ENCODE measurements at places on chromosomes 3 and 15. TPM values are rescaled to one million over a fixed set of nuclear protein-coding genes. Genes with fewer than 3 reads are reported as not detected.

Gene SOX14
- total RNA-seq: not detected

DNA sequence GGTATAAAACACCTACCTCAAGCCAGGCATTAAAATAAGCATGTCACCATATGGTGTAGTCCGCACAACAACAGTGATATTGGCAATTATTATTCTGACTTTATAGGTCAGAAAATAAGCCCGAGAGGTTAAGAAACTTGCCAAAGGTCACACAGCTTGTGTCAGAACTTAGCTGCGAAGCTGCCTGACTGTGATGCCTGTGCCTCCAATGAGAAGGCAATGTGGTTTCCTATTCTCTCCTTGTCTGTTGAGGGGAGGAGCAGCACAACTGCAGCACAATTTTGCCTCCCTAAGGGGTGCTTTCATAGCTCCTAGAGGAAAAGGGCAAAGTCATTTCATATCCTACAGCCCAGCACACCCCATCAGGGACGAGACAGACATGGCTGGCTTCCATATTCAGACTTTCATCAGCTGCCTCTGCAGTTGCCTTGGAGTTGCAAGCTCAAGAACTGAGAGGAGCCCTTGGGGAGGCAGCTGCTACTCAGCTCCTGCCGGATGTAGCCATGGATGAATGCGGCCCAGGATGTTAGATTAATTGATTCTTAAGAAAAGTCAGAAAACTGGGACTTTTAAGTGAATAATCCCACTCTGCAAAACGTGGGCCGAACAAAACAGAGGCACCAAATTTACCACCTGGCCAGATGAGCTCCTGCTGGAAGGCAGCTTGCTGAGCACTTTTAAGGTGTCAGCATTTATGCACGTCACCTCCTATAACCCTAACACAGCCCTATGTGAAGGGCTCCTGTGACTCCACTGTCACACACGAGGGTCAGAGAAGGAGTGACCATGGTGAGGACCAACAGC is 38.5 kb downstream of the MYO5C start:
- DNase-seq: no peak

DNA sequence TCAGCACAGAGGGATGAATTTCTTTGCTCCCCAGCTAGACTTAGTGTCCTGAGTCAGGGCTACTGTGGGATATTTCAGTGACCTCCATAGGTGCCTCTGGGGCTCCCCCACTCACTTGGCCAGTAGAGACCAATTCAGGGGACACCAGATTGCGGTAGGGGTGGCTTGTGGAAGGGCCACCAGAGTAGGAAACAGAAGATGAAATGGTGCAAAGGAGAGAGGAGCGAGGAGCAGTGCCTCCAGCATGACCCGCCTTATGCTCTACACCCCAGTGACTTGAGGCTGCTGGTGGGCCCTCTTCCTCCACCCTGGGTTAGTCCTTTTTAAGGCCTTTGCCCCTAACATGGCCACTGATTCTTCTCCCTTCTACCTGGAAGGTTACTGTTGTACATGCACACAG is 2.5 kb downstream of the AEN start:
- DNase-seq: peak; percentile 69

DNA sequence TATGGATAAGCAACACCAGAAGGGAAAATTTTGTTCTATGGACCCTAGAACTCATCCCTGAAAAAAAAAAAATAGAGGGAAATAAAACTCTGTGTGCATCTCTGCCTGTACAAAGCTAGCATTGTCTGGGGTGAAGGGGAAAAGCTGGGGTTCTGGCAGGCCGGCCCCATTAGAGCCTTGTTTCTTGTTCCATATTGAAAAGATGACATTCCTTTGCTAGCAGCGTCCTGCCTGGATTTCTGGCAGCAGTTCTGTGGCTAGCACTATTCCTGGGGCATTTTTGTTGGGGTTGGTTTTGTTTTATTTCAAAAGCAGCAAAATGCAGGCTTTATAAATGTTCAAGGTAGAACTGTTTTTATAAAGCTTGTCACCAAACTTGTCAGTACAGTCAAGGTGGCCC is 45.2 kb downstream of the RARB start:
- DNase-seq: no peak

- no peak for DNase-seq
These were observed 110.3 kb upstream of the ETV5 start for GRCh38 chr3:186219211-186219638.

Gene GRAMD2A
- total RNA-seq: not detected

- DNase-seq: peak; percentile 88
These were observed 1.1 kb upstream of the VIPR1 start for GRCh38 chr3:42501321-42501680.

GRCh38 chr15:69693059-69693458 is 240.4 kb downstream of the RPLP1 start:
- DNase-seq: no peak

Gene C2CD4A
- not detected for total RNA-seq

DNA sequence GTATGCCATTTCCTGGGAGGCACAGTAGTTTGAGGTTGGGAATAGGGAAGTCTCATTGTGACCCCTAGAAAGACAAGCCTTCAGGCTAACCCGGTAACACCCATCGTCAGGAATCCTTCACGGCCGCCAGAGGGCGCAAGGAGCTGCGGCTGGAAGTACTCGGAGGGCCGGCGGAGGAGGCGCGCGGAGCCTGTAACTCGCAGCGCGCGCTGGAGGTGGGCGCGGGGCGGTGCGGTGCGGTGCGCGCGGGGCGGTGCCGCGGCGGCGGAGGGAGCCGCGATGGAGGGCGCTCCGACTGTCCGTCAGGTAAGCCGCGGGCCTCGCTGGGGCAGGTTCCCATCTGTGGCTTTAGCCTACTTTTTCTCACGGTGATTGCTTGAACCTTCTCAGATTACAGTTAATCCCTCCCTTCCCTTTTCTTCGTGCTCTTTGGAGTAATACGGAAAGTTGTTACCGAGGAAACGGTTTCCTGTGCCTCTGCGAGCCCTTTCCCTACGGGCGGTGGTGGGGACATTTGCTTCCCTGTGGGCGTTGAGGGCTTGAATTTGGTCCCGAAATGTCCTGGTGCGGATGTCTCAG is at the start of gene GRAMD1C:
TSS of gene GRAMD1C (plus strand) at position 158 of the 579 bp plus-strand sequence. CDS start at position 280, 122 bp downstream.
- DNase-seq: peak; percentile 93

DNA sequence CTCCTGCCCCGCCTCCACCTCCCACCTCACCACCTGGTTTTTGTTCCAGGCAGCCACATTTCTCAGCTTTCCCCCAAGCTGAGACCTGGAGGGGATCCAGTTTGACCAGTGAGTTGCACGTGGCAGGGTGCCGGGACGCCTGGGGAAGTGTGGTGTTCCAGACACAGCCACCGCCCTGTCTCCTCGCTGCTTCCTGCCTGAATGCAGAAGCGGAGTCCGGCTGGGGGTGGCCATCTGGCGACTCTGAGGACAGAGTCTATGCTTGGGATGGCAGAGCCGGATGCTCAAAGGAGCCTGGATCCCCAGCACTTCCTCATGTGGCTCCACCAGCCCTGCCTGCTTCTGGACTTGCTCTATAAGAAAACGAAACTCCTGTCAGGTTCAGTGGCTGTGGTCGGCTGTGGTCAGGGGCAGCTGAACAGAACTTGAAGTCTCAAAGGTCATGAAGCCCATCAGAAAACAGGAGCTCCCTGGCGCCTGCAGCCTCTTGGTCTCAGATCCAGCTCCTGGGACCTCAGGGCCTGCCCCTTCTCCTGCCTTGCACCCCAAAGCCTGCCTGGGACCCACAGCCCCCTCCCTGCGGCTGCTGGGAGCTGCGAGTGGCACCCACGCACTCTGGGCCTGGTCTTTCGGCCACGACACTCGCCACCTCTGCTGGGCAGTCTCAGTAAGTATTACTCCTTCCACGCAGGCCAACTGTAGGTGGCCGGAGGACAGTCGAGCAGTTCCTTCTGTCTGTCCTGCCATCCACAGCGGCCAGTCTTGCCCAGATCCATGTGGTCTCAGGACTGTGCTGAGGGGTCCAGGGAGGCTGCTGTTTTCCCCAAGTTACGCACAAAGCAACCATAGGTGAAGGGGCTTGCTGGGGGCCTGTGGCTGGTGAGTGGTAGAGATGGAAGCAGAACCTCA is 112.8 kb upstream of the MEF2A start:
- peak; percentile 92 for DNase-seq

GRCh38 chr15:39631357-39631756 is 50.5 kb downstream of the THBS1 start:
- no peak for DNase-seq

DNA sequence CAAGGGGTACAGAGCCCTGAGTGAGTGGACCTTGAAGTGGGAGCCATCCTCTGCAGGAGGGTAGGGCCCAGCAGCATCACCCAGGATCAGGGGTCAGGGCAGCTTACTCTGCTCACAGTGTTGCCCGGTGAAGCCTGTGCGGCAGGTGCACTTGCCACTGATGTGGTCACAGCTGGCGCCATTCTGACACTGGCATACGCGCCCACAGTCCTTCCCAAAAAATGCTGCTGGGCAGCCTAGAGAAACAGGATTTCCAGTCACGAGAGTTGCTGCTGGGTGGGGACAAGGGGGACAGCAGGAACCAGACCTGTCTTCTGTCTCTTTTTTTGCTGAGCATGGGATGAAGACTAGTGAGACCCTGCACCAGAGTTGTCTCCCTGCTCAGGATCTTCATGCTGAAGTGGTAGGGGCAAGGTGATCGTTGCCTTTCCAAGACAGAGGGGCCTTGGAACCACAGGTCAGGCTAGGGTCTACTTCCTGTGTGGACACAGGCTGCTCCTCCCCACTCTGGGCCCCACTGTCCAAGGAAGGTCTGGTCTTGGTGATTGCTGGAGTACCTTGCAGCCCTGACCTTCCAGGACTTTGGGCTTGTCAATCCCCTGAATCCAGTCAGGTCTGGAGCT is 46.9 kb downstream of the RAB11A start:
- peak; percentile 80 for DNase-seq

DNA sequence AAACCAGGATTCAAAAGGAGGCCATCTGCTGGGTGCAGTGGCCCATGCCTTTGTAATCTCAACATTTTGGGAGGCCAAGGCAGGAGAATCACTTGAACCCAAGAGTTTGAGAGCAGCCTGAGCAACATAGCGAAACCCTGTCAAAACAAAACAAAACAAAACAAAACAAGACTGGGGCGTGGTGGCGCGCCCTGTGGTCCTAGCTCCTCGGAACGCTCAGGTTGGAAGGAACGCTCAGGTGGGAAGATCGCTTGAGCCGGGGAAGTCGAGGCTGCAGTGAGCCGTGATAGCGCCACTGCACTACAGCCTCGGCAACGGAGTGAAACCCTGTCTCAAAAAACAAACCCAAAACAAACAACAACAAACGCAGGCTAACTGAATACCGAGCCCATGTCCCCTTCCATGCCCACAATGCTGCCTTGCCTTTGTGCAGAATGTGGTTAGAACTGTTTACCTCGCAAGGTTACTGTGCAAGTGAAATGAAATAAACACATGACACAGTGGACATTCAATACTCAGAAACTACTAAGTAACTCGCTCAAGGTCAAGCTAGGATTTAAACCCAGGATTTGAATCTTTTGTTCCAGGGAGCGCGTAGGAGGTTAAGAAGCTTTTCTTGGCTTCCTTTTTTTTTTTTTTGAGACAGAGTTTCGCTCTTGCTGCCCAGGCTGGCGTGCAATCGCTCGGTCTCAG is 766 bp upstream of the EMC4 start:
- no peak for DNase-seq

Gene MESP2
- total RNA-seq: 0.96 TPM

- DNase-seq: no peak
These were observed 96.1 kb downstream of the STAC start for GRCh38 chr3:36476286-36476942.

DNA sequence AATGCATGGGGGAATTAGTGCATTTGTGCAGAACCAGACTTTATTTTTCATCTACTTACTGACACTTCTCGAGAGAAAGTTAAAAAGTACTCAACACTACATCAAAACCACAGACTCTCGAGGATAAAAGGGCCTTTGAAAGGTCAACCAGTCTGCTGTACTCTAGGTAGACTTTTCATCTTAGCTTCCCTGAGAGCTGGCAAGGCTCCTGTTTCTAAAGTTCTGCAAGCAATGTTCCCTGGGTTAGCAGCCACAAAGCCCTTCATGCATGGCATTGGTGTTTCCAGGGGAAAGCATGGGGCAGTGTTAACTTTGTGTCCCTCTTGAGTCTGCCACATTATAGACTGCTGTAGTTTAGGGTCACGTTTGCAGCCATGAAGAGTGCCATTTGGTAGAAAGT is 106.4 kb upstream of the PFN2 start:
- no peak for DNase-seq

GRCh38 chr15:74390647-74391288 is 23.3 kb upstream of the CYP11A1 start:
- no peak for DNase-seq

Gene PAQR5
- total RNA-seq: 0.74 TPM

Gene SH2D7
- not detected for total RNA-seq

DNA sequence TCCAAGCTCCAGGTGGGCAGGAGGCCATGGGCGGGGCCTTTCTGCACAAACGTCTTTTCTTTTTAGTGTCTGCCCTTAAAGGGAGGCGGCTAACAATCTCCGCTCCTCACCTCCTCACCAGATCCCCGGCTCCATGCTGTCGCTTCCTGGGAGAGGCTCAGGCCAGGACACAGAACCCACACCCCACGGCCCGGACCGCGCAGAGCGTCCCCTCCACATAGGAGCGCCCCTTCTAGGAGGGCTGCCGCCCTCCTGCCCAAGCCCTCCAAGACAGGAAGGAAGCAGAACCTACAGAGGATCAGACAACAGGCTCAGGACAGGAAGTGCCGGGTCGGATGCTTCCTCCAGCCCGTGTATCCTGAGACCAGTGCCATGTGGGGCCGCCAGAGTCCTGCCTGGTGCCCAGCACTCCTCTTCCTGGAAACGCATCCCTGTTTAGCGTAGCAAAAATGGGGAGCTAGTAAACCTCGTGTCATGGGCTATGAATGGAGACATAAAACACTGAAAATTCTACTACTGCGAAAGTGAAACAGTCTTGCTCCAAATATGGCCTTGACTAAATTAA is 83.2 kb upstream of the ATP10A start:
- no peak for DNase-seq

Gene SKOR1
- total RNA-seq: 0.26 TPM

GRCh38 chr15:99509686-99510461 is 55.9 kb upstream of the MEF2A start:
- no peak for DNase-seq

GRCh38 chr15:74442063-74442462 is 8.3 kb upstream of the SEMA7A start:
- no peak for DNase-seq

DNA sequence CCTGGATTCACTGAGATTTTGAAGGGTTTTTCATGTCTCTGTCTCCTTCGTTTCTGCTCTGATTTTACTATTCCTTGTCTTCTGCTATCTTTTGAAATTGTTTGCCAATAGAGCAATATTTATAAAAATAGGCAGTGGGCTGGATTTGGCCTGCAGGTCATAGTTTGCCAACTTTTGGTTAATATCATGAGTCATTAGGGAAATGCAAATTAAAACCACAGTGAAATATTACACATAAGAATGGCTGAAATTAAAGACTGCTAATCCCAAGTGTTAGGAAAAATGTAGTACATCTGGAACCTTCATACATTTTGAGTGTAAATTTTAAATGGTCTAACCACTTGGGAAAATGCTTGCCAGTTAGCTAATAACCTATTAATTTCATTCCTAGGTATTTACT is 56.3 kb downstream of the ABI3BP start:
- no peak for DNase-seq

GRCh38 chr3:57559526-57559925 is 3.5 kb downstream of the PDE12 start:
- DNase-seq: no peak

- no peak for DNase-seq
These were observed 60.0 kb downstream of the MYH15 start for GRCh38 chr3:108450444-108450843.

Gene ZNF620
- total RNA-seq: 2.7 TPM

Gene KCNMB3
- 3.2 TPM for total RNA-seq
